ENCODE measurements at places on chromosomes 1 and 21. TPM values are rescaled to one million over a fixed set of nuclear protein-coding genes. Genes with fewer than 3 reads are reported as not detected.
A peak's percentile ranks its signal among the peaks of the same experiment; 100 is the strongest.

DNA sequence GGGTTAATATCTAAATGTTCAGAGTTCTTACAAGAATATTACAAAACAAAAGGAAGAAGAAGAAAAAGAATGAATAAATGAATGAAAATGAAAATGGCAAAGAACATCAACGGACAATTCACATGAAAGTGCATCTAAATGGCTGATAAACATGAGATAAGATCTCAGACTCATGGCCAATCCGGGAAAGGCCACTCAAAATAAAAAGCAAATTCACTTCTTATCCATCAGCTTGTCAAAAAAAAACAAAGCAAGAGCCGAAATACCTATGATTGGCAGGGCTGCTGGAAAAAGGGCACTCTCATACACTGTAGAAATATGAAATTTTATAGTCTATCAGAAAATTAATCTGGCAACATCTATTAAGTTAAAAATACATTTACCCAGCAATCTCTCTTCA is 103.6 kb upstream of the EDEM3 start:
- DNase-seq, result no peak

- no peak for DNase-seq
Observed at GRCh38 chr1:118963456-118964430, 24.4 kb downstream of the TBX15 start.

- DNase-seq, result no peak
Observed at GRCh38 chr21:33541105-33541711, 709 bp downstream of the GART start.

DNA sequence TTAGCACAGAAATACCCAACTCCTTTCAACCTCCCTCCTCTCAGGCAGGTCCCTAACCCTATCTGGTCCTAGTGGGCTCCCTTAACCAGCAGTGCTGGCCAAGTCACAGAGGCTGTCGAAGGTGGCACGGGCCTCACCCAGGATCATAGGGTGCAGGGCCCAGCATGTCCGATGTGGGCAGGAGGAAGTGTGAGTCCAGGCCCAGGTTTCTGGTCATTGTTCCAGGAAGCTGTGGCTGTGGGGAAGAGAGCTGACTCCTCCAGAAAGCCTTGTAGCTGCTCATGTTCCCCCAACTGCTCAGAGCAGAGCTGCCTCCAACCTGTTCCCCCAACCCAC is 2.4 kb downstream of the CCDC17 start:
- no peak for DNase-seq

DNA sequence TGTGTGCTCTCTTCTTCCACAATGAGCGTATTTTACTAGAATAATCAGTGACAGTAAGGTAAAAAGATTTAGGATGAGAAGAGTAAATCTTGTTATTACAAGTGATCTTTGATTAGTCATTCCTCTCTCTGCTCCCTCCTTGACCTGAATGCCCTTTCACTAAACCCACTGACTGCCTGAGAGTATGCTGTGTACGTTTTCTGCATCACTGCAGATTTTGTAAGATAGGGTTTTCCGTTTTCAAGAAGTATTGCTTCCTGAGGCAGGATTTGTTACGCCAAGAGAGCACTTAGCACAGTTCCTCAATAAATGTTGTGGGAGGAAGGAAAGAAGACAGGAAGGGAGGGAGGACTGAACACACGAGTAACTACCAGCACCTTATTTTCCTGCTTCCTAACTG is 7.7 kb upstream of the LAMB3 start:
- DNase-seq, result no peak

DNA sequence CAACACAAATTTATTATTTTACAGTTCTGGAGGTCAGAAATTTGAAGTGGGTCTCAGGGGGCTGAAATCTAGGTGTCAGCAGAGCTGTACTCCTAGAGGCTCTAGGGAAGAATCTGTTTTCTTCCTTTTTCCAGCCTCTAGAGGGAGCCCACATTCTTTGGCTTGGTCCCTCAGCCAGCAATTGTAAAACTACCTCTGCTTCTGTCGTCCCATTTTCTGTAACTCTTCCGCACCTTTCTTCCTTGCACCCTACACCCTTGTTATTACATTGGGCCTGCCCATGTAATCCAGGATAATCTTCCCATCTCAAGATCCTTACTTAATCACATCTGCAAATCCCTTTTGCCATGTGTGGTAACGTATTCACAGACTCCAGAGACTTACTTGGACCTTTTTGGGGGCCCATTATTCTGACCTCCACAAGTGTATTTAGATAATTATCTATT is 24.8 kb upstream of the THEM4 start:
- peak; percentile 54 for DNase-seq

DNA sequence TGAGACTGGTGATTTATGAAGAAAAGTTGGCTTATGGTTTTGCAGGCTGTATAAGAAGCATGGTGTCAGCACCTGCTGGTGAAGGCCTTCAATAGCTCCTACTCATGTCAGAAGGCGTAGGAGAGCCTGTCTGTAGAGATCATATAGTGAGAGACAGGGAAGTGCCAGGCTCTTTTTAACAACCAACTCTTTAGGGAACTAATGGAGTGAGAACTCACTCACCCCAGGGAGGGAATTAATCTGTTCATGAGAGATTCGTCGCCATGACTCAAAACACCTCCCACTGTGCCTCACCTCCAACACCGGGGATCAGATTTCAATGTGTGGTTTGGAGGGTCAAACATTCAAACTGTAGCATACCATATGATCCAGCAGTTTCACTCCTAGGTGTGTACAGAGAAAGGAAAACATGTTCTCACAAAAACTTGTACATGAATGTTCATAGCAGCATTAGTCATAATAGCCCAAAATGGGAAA is 72.6 kb downstream of the TTC3 start:
- no peak for DNase-seq

DNA sequence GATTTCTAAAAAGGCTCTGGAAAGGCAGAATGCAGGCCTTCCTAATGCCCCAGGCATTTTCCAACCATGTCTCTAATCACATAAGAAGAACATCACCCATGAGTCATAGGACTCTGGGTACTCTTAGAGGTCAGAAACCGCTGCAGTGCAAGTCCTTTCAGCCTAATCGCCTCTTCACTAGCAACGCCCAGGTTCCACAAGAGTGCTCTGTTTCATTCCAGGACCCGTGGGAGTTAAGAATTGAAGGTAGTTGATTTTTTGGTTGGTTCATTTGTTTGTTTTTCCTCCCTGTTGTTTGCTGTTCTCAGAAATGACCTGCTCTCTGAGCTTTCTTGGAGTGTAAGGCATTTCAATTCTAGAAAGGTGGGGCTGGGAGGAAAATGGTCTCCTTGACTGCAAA is 123.2 kb downstream of the NR5A2 start:
- DNase-seq, result no peak

- no peak for DNase-seq
Observed at GRCh38 chr1:160309185-160309557, 24.2 kb upstream of the PEX19 start.

DNA sequence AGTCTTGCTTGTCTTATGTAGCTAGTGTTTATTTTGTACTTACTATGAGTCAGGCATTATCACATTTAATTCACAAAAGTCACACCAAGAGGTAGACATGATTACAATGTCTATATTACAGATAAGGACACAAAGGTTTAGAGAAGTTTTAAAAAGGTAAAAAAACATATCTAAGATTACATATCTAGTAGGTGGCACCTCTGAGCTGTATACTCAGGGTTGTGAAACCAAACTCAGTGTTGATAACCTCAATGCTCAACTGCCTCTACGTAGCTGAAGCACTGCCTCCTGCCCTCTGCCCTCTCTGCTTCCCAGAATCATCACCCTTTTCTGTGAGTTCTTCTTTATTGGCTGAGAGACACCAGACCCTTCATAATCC is 431.3 kb downstream of the DISC1 start:
- no peak for DNase-seq

- DNase-seq, result no peak
Observed at GRCh38 chr1:207006083-207006482, 26.5 kb downstream of the C1orf116 start.

GRCh38 chr1:151540982-151541377 is 871 bp downstream of the TUFT1 start:
- DNase-seq, result peak; percentile 39

DNA sequence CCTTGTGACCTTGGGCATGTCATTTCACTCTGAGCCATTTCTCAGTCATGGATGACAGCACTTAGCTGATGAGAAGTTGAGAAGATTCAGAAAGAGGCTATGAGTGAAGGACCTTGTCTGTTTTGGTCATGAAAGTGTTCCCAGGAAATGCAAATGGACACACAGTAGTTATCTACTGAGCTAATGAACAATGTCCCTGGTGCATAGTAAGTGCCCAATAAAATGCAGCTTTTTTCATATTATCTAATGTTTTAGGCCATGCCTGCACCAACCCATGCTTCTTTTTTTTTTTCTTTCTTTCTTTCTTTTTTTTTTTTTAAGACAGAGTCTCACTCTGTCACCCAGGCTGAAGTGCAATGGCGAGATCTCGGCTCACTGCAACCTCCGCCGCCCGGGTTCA is 44.4 kb upstream of the EPB41 start:
- no peak for DNase-seq

DNA sequence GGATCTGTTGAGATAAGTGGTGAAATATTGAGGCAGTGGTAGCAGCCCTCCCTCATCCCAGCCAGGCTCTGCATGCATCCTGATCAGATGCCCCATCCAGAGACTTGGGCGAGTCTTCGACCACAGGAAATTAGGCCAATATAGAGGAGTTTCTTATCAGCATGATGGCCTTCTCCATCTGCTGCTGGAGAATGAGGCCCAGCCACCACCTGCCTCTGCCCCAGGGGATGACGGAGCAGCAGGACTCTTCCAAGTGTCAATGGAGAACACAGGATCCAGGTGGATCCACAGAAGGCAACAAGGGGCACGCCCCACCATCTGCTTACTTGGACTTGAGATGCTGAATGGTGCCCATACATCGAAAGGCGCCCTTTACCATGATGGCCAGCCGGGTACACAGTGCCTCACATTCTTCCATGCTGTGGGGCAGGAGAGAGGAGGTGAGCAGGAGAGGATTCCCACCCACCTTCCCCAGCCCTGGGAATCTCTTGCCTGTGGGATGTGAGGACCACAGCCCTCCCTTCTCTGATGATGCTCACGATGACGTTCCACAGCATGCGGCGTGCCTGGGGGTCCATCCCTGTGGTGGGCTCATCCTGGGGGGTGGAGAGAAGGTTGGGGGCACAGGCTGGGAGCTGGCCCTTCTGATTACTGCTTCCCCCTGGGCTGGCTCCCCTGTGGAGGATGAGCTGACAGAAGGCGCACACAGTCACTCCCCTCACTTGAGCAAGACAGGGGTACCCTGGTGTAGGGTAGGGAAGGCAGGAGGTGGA is 91.5 kb upstream of the GCLM start:
- no peak for DNase-seq

GRCh38 chr1:180179162-180179957 is 24.7 kb downstream of the QSOX1 start:
- no peak for DNase-seq

- no peak for DNase-seq
Observed at GRCh38 chr21:38929142-38929541, 123.4 kb downstream of the ETS2 start.

DNA sequence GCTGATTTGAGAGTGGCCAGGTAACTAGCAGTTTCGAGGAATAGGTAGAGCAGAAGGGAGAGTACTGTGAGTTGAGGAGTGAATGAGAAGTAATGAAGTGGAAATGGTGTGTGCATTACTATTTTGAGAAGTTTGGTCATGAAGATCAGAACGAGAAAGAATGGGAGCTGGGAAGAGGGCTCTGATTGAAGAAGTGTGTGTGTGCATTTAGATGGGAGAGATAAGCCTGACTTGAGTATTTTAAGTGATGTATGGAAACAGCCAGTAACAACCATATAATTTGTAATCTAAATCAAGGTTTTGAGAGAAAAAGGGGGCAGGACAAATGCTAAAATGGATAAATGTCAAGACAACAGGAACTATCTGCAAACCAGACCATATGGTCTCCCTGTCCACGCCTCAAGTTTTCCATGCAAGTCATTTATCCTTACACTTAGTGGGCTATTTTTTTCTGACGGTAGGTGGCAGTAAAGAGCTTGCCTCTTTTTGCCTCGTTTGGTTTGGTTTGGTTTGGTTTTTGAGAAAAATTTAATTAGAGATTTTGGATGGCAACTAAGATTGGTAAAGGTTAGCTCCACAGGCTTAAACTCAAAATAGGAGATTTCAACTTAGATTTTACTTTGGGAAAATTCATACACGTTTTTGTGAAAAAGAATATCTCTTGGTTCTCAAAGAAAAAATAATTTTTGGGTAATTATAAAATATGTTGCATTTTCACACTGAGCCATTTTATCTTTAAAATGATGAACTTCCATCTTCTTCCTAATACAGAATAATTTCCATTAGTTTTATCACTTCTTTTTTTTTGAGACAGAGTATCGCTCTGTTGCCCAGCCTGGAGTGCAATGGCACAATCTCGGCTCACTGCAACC is 9.5 kb upstream of the B3GALNT2 start:
- peak; percentile 67 for DNase-seq

DNA sequence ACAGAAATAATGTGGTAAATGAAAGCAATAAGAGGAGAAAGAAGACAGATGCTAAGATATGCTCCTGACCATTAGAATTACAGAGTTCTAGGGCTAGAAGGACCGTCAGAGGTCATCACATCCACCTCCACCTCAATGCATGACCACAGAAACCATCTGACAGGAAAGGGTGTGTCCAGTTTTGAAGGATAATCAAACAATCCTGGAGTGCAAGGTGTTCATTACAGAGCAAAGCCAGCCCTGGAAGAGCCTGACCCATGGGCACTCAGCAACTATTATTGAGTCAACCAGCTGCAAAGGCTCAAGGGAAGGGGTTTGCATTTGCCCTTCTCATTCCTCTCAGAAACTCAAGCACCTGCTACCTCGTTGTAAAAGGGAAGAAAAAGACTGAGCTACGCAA is 46.4 kb downstream of the TOR1AIP2 start:
- no peak for DNase-seq

DNA sequence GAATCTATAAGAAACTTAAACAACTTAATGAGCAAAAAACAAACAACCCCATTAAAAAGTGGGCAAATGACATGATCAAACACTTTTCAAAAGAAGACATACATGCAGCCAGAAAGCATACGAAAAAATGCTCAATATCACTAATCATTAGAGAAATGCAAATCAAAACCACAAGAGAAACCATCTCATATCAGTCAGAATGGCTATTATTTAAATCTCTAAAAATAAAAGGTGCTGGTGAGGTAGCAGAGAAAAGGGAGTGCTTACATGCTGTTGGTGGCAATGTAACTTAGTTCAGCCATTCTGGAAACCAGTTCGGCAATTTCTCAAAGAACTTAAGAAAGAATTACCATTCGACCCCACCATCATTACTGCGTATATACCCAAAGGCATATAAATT is 147.7 kb downstream of the FAF1 start:
- DNase-seq, result no peak

GRCh38 chr1:207032528-207033017 is at the start of gene C1orf116:
TSS of gene C1orf116 (minus strand) at chr1:207032756. CDS start at chr1:207027598, 5,158 bp downstream.
- DNase-seq, result no peak

NHLH1 gene
- 1.2 TPM for total RNA-seq

C1orf185 gene
- not detected for total RNA-seq

AMY1A gene
- total RNA-seq, result not detected

DYNLT4 gene
- 1.4 TPM for total RNA-seq

RHOU gene
- total RNA-seq, result 10.2 TPM

REN gene
- total RNA-seq, result not detected

LIN28A gene
- 107 TPM for total RNA-seq

NKAIN1 gene
- total RNA-seq, result 3.7 TPM

LY9 gene
- total RNA-seq, result not detected

ADAMTSL4 gene
- total RNA-seq, result 0.36 TPM
